Cardiac fibroblast (primary cell): ENCODE measurements at places on chromosomes 2 and 18.
A peak's percentile ranks its signal among the peaks of the same experiment; 100 is the strongest.

- DNase-seq, result peak; percentile 67
These were observed 169.0 kb upstream of the HAAO start for GRCh38 chr2:42961385-42961811.

- DNase-seq, result peak; percentile 76
These were observed 7.8 kb upstream of the PRKAG3 start for GRCh38 chr2:218839430-218839829.

GRCh38 chr18:78902795-78903435, 76.7 kb upstream of the SALL3 start:
- no peak for DNase-seq

DNA sequence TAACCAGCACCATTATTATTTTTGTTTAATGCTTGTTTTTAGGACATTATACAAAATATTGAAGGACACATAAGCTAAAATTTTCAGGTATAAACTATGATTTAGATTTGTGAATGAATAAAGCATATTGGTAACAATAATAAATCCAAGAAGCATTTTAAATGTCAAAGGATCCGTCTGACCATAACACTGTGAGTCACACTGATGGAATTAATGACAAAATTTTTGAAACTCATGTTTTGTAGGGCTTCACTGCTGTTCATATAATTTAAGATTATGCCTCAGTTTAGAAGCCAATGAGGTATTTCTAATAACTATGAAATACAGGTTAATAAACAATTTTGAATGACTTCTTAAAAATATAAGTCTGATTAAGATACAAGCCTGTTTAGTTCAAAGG, 124.6 kb downstream of the TMEFF2 start:
- peak; percentile 15 for DNase-seq

DNA sequence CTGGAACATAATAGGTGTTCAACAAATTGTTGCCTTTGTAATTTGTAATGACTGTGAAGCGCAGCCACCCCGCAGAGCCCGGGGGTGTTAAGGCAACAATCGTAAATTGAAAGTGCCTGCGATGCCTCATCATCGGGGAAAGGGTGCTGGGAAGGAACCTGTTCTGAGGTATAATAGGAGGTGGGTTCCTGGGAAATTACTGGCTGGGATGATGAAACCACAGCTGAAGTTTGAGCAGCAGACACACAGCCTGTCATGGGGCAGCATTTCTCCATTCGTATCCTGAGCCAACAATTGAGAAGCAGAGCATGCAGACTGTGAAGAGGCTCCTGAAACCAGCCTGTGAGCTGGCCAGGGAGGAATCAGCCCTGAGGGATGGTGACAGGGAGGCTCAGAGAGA, 404.0 kb upstream of the MYT1L start:
- no peak for DNase-seq

- no peak for DNase-seq
These were observed 11.2 kb upstream of the TRPM8 start for GRCh38 chr2:233905945-233906344.

DNA sequence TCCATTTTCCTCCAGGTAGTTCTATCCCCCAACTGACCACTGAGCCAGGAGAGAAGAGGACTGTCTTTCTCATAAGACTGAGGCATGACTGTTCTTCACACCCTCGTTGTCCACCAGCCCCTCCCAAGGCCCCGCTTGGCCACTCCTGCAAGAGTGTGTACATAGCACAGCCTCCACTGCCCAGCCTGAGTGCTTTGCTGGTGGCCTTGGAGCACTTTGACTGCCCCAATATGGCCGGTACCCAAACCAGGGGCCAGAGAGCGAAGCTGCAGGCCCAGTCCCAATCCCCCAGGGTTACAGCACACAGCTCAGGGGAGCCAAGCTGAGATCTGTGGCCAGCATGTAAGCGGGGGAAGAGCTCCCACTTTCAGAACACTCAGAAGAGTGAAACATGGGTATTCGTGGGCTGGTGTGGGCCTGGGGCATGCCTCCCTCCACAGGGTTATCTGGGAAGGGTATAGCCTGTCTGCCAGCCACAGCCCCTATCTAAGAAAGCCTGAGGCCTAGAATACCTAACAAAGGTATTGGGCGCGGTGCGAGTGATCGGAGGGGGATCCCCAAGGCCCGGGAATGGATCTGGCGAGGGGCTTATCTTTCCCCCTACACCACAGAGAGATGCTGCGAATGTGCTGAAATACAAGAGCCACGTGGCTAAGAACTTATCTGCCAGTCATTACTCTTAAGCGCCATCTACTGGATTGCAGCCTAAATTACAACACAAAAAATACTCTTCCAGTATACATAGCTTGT, 163.8 kb downstream of the WDPCP start:
- peak; percentile 75 for DNase-seq

DNA sequence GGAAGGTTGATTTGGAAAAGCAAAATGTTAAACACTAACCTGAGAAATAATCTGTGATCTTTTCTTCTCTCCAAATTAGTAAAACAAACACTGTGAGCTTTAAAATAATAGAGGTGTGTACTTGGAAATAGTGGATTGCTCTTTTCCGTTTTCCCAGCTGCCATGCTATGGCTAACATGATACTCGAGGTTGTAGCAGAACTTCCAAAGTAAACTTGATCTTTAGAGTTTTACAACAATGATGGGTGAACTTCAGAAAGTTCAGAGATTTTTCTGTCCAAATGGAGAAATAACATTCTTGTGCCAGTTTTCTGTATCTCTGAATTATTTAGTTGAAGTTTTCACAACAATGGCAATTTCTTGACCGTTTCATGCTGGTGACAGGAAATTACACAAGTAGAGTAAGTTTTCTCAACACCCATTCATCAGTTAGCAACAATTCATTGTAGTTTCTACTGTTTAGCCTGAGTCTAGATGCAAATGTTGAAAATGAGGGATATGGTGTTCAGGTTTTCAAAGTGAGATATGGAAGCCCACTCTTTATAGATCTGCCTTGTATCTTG, 135.3 kb upstream of the CTAGE1 start:
- DNase-seq, result no peak

DNA sequence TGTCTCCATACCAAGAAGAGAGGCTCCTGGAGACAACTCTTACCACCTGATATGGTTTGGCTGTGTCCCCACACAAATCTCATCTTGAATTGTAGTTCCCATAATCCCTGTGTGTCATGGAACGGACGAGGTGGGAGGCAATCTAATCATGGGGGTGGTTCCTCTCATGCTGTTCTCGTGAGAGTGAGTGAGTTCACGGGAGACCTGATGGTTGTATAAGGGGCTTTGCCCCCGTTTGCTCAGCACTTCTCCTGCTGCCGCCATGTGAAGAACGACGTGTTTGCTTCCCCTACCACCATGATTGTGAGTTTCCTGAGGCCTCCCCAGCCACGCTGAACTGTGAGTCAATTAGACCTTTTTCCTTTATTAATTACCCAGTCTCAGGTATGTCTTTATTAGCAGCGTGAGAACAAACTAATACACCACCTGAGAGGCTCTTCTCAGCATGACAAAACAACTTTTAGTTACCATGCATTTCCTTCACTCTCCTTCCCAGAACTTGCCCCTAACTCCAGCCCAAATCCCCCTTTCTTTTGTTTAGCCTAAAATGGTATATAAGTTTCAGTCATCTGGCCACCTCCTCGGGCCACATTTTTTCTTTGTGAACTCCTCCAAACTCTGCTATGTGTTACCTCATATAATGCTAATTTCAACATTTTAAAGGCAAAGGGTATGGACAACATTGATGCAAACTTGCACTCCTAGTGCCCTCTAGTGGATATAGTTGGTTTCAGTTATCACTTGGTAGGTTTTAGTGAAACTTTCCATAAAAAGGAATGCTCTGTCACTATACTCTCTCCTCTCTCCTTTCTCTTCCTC, 58.6 kb upstream of the SLC25A52 start:
- peak; percentile 74 for DNase-seq

DNA sequence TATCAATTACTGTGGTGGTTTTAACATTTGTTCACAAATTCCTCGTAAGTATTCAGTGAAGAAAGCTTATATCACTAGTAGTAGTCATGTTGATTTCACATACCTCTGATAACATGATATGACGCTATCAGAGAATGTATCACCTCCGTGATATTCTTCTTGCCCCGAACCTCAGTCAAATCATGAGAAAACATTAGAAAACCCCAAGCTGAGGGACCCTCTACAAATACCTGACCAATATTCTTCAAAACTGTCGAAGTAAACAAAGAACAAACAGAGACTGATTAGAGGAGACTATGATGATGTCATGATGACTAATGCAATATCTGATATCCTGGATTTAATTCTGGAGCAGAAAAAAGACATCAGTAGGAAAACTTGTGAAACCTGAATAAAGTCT, 85.6 kb upstream of the SPOPL start:
- DNase-seq, result peak; percentile 28

- DNase-seq, result peak; percentile 71
These were observed 20.0 kb upstream of the RESP18 start for GRCh38 chr2:219352448-219353023.

- DNase-seq, result peak; percentile 61
These were observed 591 bp downstream of the ASXL2 start for GRCh38 chr2:25877431-25878360.

- no peak for DNase-seq
These were observed 129.0 kb downstream of the EVA1A start for GRCh38 chr2:75431763-75432162.

GRCh38 chr2:99942561-99943347, 199.6 kb downstream of the AFF3 start:
- no peak for DNase-seq

DNA sequence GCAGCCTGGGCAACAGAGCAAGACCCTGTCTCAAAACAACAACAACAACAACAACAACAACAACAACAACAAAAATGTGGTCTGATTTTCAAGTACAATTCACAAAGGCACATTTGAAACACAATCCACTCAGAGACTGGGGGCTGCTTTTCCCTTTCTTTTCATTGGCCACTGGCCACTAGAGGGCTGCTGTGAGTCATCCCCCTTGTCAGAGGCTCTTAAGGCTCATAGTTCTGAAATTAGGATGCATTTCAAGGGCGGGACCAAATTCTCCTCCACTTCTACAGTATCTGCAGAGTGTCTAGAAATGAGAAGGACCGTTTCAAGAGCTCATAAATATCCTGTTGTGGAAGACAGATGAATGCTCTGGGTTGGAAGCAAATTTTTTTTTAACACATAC, 285.4 kb downstream of the NRXN1 start:
- DNase-seq, result peak; percentile 3

- peak; percentile 19 for DNase-seq
These were observed 100.9 kb downstream of the BAZ2B start for GRCh38 chr2:159515441-159515840.

- DNase-seq, result no peak
These were observed 198.8 kb upstream of the FOSL2 start for GRCh38 chr2:28193630-28194403.

GRCh38 chr2:226184940-226185615, 614.5 kb downstream of the IRS1 start:
- peak; percentile 55 for DNase-seq

GRCh38 chr2:69689969-69690368, 46.4 kb upstream of the AAK1 start:
- DNase-seq, result no peak

- DNase-seq, result no peak
These were observed 160.0 kb downstream of the BCL2 start for GRCh38 chr18:63159590-63159989.

DNA sequence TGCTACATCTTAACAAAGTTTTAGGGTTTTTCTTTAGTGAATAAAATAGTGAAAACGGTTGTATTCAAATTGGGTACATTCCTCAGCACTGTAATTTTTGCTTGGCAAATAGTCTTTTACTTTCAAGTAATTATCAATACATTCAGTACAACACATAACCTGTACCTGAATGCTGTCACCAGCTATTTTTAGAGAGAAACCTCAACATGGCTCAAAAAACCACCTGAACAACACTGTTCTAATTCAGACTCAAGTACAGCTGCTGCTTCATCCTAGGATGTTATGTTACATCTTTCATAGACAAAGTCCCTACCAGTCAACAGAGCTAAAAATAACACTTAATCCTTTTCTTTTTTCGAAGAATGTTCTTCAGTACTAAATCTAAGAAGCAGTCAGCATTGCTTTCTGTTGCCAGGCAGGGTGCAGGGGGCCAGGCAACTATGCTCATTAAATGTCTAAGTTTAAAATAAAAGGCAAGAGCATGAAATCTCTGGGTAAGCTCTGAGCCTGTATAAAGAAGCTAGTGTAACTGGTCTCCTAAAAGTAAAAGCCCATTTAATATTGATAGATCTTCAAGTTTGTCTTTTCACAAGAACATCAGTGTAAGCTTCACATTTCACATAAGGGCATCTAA, 20.5 kb downstream of the PDIA6 start:
- DNase-seq, result no peak

DNA sequence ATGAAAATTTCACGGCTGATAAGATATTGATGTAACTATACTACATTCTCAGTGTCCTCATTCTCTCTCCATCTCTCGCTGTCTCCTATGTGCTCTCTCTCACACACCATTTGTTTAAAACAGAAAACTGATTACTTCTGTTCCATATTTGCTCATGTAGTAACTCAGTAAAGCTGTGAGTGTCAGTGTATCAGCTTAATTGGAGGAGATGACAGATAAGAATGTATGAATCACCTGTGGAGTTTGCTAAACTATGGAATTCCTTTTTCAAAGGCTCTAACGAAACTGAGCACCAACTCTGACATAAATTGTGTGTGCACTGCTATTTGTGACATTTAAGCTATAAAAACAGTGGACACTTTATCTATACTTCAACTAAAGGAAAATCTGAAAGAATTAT, 1080.0 kb downstream of the DSC3 start:
- no peak for DNase-seq

- no peak for DNase-seq
These were observed 13.2 kb upstream of the SS18 start for GRCh38 chr18:26103579-26103978.

- DNase-seq, result peak; percentile 62
These were observed 115.3 kb upstream of the ITGB6 start for GRCh38 chr2:160315337-160315736.

GRCh38 chr2:219570194-219570923, 980 bp downstream of the OBSL1 start:
- peak; percentile 40 for DNase-seq
